Left cardiac atrium (tissue), 4 donors: ENCODE measurements at places on chromosomes 2 and 18. TPM values are rescaled to one million over a fixed set of nuclear protein-coding genes. Genes with fewer than 3 reads are reported as not detected.

The PRADC1 gene
- total RNA-seq = 79.6 TPM

The OBSL1 gene
- total RNA-seq = 121 TPM

The RND3 gene
- 18.5 TPM for total RNA-seq

The TSGA10 gene
- 4.0 TPM for total RNA-seq

The PLCD4 gene
- total RNA-seq = 3.0 TPM

- no peak for DNase-seq
These were observed 47.1 kb upstream of the REL start for GRCh38 chr2:60834270-60834717.

DNA sequence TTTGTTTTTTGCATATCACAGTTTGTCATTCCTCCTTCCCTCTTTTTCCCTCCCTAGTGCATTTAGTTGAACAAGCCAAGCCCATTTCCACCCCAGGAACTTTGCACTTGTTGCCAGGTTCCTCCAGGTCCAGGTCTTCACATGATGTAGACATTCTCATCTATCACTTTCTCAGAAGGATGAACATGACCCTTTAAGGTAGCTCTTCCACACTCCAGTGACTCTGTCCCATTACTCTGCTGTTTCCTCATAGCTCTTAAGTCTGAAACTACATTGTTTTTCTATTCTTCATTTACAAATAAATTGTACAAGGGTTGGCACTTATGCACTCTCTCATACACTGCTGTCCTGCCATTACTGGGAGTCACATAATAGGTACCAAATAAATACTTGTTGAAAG lies 6.1 kb downstream of the KYNU start:
- no peak for DNase-seq

GRCh38 chr18:46264255-46264654 lies 160.1 kb downstream of the HAUS1 start:
- DNase-seq = no peak

DNA sequence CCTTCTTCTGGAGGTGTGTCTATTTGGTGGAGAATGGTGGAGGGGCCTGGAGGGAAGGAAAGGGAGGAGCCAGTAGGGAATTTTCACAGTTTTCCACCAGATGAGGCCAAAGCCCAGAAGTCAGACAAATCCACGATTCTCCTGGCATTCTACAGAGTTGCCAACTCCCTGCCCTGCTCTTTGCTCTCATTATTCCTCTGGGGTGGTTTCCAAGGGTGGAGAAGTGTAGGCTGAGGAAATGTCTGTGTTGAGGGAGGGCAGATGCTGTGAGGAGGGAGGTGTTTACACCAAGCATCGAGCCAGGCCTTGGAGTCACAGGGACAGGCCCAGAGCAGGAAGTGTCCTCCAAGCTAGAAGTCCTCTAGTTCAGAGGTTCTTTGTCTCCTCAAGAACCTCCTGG lies 124.1 kb upstream of the LGALSL start:
- DNase-seq = peak; percentile 58

- no peak for DNase-seq
These were observed 19.4 kb downstream of the RRM2 start for GRCh38 chr2:10141736-10142639.

DNA sequence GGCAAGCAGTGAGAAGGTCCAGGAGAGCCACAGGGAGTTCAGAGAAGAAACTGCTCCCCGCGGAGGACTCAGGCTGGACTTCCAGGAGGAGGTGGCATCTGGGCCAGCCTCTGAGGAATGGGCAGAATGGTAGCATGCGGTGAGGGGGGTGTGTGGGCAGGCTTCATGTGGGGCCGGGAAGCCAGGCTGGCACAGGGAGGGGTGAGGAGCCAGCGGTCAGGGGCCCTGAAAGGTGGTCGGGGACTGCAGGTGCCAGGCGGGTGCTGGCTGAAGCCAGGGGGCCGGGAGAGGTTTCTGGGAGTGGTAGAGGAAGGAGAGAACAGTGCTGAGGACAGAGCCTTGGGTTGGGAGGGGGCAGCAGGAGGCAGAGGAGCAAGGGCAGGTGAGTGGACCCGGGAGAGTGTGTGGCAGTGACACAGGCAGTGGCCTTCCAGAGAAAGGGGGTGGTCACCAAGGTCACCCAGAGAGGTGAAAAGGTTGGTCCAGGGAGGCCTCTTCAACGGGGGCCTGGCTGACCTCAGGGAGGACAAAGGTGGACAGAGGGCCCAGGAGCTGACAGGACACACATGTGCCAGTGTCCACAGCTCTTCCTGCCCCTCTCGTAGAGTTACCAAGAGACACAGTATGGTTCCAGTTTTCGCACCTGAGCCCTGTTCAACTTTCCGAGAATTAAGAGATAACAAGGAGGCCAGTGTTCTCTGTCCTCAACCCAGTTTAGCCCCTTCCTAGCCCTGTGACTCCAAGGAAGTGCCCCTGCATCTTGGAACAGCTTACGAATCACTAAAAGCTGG lies 101.2 kb upstream of the ASB18 start:
- no peak for DNase-seq

DNA sequence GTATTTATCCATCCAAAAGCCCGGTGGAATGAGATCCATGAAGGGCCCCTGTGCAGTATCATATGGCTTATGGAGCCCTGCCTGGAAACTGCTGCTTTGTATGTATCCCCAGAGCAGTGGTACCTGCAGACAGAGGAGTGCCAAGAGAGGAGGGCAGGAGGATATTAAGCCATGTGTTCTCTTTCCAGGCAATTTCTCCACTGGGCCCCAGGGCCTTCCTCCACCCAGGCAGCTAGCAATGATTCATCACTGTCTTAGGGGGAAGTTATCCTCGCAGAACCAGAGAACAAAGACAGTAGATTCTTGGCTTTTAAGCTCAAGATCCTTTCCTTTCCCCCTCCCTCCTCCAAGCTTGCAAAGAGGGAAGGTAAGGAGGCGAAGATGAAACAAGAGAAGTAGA lies 98.1 kb downstream of the LRRC30 start:
- no peak for DNase-seq

GRCh38 chr2:205290299-205290698 lies 392.0 kb upstream of the NRP2 start:
- no peak for DNase-seq

DNA sequence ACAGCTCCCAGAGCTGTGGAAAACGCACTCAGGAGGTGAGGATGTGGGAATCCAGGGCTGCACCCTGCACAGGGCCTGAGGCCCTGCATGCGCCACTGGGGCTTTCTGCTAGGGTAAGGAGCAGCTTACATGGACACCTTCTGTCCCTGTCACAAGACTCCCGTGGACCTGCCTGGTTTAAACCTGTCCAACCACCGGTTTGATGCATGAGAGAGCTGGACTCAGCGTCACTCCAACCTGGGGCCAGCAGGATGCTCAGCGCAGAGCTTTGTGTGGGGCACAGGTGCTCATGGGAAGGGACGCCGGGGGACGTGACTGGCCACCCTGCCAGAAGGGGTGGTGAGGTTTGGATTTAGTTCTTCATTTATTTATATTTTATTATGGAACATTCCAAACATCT lies 24.2 kb downstream of the SNORC start:
- no peak for DNase-seq

- DNase-seq = no peak
These were observed 195.1 kb downstream of the C1D start for GRCh38 chr2:67867735-67868134.

- DNase-seq = no peak
These were observed 139.5 kb upstream of the LINC00305 start for GRCh38 chr18:64288432-64288831.

- DNase-seq = no peak
These were observed 11.7 kb downstream of the LYPD6B start for GRCh38 chr2:149050188-149050587.

DNA sequence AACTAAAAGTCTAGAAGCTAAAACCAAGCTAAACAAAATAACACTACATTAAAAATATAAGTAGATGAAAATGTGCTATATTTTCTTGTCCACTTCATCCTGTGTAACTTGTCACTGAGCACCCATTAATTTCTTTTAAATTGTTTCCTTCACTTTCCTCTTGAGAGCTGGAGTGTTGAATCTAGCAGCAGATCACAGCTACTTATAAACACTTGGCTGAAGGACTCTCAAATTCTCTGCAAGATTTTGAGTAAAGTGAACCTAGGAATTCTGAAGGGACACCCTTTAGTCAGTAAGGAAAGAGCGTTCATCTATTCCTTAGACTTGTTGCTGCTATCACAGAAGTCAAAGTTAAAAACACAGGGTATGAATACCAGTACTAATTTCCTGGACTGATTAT lies 1163.9 kb downstream of the DPP10 start:
- no peak for DNase-seq
